ENCODE measurements at places on chromosomes 1 and 21. TPM values are rescaled to one million over a fixed set of nuclear protein-coding genes. Genes with fewer than 3 reads are reported as not detected.

The EBNA1BP2 gene
- 41.1 TPM for total RNA-seq

The LBR gene
- total RNA-seq = 178 TPM

- no peak for DNase-seq
- H3K36me3 ChIP-seq = no peaks in the 10 kb centered on the region
- no peaks in the 10 kb centered on the region for H3K27me3 ChIP-seq
- H3K27ac ChIP-seq = no peak overlapping the region
- no peak overlapping the region for H3K4me3 ChIP-seq
These were observed 28.4 kb downstream of the TRIM45 start for GRCh38 chr1:117093091-117093534.

DNA sequence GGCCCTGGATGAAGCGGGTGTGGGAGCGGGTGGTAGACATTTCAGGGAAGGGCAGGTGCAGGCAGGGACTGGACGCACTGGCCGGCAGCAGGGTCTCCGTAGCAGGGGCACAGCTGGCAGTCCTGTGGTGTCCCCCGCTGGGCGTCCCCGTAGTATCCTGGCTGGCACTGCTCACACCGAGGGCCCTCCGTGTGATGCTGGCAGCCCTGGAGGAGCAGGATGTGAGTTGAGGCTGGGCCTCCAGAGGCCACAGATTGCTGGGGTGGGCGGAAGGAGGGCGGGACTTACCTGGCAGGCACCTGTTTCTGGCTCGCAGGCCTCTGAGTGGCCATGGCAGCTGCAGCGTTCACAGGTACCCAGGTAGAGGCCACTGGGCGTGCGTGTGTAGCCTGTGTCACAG, 62.3 kb downstream of the LDLRAD2 start:
- H3K36me3 ChIP-seq = peaks cover 38% of the 10 kb centered on the region
- H3K4me3 ChIP-seq = no peak overlapping the region
- H3K27me3 ChIP-seq = peaks cover 8% of the 10 kb centered on the region
- H3K27ac ChIP-seq = no peak overlapping the region
- no peak for DNase-seq

The FCRL2 gene
- not detected for total RNA-seq

The RNU1-3 gene
- 3,428 TPM for total RNA-seq

- peaks cover 73% of the 10 kb centered on the region for H3K36me3 ChIP-seq
- H3K4me3 ChIP-seq = peak overlapping the region; percentile 51
- H3K27ac ChIP-seq = no peak overlapping the region
- peaks cover 16% of the 10 kb centered on the region for H3K4me1 ChIP-seq
These were observed 122.1 kb downstream of the UBR4 start for GRCh38 chr1:19087737-19088594.

The SYDE2 gene
- total RNA-seq = 4.2 TPM

The SYCP1 gene
- not detected for total RNA-seq

The OPTC gene
- total RNA-seq = 0.36 TPM

DNA sequence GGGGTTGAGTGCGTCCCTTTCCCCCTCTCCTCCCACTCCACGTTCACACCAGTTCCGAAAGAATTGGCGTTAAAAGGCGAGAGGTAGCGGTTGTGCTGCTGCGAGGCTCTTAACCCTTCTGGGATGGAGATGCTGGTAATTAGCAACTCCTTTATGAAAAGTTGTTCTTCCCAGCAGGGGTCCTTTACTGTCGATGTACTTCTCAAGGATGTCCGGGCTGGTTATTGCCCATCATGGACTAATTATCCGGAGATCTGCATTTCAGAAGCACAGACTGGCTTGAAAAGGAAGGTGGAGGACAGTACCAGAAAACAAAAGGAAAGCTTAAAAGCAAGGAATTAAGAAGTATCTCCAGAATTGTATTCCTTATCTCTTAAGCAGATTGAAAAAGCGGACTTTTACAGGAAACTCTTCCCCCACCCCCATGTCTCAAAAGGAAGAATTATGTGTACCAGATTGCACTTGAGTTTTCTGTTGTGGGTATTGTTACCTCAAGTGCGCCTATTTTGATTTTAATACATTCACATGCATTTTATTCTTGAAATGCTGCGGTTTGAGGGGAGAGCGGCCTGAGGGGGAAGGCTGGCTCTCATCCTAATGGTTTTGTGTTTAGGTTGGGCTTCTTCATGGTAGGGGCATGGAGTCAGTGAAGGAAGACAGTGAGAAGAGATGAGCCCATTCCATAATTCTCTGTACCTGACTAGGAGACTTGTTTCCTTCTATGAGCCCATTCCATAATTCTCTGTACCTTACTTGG, 1.5 kb downstream of the AK4 start:
- peaks cover 4% of the 10 kb centered on the region for H3K36me3 ChIP-seq
- H3K4me3 ChIP-seq = peak overlapping the region; percentile 92
- H3K27me3 ChIP-seq = peaks cover 24% of the 10 kb centered on the region
- DNase-seq = no peak
- peaks cover 24% of the 10 kb centered on the region for H3K4me1 ChIP-seq
- H3K27ac ChIP-seq = peak overlapping the region; percentile 65

DNA sequence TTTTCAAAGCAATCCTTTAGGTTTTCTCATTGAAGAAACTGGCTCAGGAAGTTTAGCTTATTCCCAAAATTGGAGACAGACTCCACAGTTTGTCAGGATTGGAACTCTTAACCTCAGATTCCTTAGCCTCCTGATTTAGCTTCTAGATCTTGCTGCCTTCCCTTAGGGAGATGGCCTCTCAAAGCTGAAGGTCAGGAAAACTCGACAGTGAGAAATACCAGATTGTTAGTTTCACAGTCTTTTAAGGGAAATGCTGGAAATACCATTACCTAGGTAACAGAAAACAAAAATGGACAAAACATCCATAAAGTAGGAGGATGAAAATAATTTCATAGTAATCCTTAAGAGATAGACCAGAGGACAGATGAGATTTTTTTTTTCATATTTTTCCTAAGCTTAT, 7.8 kb downstream of the RASAL2 start:
- H3K4me3 ChIP-seq = peak overlapping the region; percentile 47
- H3K27ac ChIP-seq = peak overlapping the region; percentile 80
- no peak for DNase-seq
- peaks cover 32% of the 10 kb centered on the region for H3K4me1 ChIP-seq

The REN gene
- not detected for total RNA-seq

GRCh38 chr1:116553386-116554115, 17.3 kb downstream of the CD58 start:
- H3K27ac ChIP-seq = peak overlapping the region; percentile 9
- no peak overlapping the region for H3K4me3 ChIP-seq
- no peak for DNase-seq
- H3K36me3 ChIP-seq = no peaks in the 10 kb centered on the region

The CLDN17 gene
- not detected for total RNA-seq

The CRP gene
- not detected for total RNA-seq

- H3K36me3 ChIP-seq = no peaks in the 10 kb centered on the region
- no peak for DNase-seq
- no peak overlapping the region for H3K4me3 ChIP-seq
- H3K27me3 ChIP-seq = no peaks in the 10 kb centered on the region
- no peaks in the 10 kb centered on the region for H3K4me1 ChIP-seq
These were observed 100.6 kb downstream of the SPAG17 start for GRCh38 chr1:118084400-118084799.

The KIF26B gene
- total RNA-seq = 3.4 TPM

- no peaks in the 10 kb centered on the region for H3K36me3 ChIP-seq
- no peak overlapping the region for H3K4me3 ChIP-seq
- no peaks in the 10 kb centered on the region for H3K4me1 ChIP-seq
- no peak overlapping the region for H3K27ac ChIP-seq
- H3K27me3 ChIP-seq = no peaks in the 10 kb centered on the region
These were observed 20.9 kb downstream of the TTLL7 start for GRCh38 chr1:83978056-83978455.

GRCh38 chr1:58310881-58311280, 235.6 kb downstream of the OMA1 start:
- DNase-seq = no peak
- no peaks in the 10 kb centered on the region for H3K27me3 ChIP-seq
- H3K27ac ChIP-seq = no peak overlapping the region
- H3K36me3 ChIP-seq = no peaks in the 10 kb centered on the region
- H3K4me3 ChIP-seq = no peak overlapping the region

DNA sequence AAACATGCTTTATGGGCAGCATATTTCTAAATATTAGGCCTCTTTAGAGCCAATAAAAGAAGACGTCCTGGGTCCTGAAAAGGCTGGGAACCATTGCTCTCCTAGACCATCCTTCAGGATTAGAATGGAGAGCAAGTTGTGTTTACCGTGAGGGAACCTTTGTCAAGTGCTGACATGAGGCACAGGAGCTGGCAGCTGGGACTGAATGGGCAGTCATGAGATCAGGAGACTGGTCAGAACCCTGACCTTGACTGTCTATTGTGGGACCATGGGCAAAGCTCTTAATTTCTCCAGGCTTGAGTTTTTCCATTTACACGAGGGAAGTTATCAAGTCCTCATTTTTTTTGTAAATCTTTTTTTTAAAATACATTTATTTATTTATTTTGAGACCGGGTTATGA, 5.2 kb downstream of the PFKFB2 start:
- no peak overlapping the region for H3K27ac ChIP-seq
- H3K4me3 ChIP-seq = no peak overlapping the region
- peaks cover 6% of the 10 kb centered on the region for H3K4me1 ChIP-seq
- no peak for DNase-seq

DNA sequence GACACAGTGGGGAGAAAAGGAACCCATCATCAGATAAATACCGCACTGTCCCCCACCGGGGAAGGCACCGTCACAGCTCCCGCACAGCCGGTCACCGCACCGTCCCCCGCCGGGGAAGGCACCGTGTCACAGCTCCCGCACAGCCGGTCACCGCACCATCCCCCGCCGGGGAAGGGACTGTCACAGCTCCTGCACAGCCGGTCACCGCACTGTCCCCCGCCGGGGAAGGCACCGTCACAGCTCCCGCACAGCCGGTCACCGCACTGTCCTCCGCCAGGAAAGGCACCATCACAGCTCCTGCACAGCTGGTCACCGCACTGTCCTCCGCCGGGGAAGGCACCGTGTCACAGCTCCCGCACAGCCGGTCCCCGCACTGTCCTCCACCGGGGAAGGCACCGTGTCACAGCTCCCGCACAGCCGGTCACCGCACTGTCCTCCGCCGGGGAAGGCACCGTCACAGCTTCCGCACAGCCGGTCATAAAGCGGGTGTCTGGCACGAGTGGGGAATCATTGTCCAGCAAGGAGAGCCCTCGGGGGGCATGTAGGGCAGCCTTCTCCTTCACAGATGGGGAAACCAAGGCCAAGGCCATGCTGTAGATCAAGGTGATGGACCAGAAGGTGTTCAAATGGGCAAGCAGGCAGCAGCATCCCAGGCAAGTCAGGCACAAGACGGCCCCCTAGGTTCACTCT, 280.1 kb downstream of the NPHP4 start:
- H3K4me1 ChIP-seq = no peaks in the 10 kb centered on the region
- no peak for DNase-seq
- H3K36me3 ChIP-seq = no peaks in the 10 kb centered on the region
- H3K4me3 ChIP-seq = no peak overlapping the region

DNA sequence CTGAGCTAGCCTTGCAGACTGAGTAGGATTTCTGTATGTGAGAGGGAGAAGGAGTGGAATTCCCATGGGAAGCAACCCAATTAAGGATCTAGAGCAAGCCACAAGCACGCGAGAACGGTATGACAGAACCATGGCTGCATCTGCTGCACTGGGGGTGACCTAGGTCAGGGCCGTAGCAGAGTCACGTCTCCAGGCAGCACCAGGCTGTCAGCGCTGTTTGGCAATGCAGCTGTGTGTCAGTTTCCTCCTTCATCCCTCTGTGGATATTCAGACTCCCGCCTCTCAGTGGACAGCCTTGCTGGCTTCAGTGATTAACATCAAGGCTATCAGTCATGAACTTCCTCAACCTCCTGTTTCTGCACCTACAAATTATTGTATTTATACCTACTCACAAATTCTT, 118.1 kb upstream of the PPP2R5A start:
- no peak overlapping the region for H3K4me3 ChIP-seq
- H3K27ac ChIP-seq = no peak overlapping the region
- no peaks in the 10 kb centered on the region for H3K36me3 ChIP-seq
- peaks cover 1% of the 10 kb centered on the region for H3K27me3 ChIP-seq
- DNase-seq = no peak

The NR1I3 gene
- total RNA-seq = not detected

- H3K4me1 ChIP-seq = peaks cover 3% of the 10 kb centered on the region
- H3K27ac ChIP-seq = no peak overlapping the region
- no peaks in the 10 kb centered on the region for H3K36me3 ChIP-seq
These were observed 711 bp upstream of the ZNF648 start for GRCh38 chr1:182062223-182062622.

The KLF17 gene
- total RNA-seq = 0.23 TPM

DNA sequence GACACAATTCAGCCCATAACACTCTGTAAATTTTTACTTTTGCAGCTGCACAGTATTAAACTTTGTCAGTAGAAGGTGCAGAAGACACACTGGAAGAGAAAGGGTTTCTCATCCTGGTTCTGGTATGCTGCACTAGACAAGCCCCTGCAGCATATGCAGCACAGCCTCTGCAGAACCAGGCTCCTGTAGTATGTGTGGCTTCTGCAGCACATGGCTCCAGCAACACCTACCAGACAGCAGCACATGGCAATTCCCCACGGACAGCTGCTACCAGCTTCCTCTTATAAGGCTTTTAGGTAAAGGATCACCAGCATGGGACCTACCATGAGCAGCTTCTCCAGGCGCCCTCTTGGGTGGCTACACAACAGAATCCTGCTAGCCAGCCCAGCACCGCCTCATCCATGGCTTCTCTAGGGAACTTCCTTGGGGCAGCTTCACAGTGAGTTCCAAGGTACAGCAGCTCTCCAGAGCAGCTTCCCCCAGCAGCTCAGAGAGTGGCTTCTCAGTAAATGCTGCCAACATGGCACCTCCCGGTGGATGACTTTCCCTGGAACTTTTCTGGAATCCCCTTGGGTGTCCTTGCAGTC, 534.4 kb upstream of the CXADR start:
- H3K4me1 ChIP-seq = peaks cover 11% of the 10 kb centered on the region
- H3K27me3 ChIP-seq = no peaks in the 10 kb centered on the region
- no peak for DNase-seq
- no peak overlapping the region for H3K4me3 ChIP-seq
- H3K27ac ChIP-seq = no peak overlapping the region
- H3K36me3 ChIP-seq = no peaks in the 10 kb centered on the region

DNA sequence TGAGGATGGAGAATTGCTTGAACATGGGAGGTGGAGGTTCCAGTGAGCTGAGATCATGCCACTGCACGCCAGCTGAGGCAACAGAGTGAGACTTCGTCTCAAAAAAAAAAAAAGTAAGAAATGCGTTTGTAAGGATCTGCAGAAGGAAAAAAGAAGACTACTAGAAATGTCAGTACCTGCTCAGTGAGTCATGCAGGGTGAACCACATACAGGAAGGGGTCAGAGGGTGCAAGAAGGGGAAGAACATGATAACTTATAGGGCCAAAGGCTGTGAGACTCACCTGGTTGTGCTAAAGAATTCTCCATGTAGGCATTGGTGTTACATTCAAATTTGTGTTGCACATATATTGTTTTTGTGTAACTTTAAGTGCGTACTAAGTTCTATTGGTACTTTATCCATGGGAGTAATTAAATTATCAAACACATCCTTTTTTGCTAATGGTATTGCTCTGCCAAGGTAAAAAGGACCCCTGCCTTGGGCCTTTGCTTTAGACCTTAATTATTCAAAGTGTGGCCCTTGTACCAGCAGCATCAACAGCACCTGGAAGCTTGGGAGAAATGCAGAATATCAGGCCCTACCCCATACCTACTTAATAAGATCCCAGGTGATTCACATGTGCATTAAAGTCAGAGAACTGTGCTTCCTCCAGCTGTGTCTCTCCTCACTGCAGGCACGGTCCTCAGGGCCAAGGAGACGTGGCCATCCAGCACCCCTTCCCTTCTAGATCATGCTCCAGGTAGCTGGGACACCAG, 96.4 kb upstream of the PPP2R5A start:
- H3K27ac ChIP-seq = no peak overlapping the region
- H3K36me3 ChIP-seq = no peaks in the 10 kb centered on the region
- no peak overlapping the region for H3K4me3 ChIP-seq
- H3K27me3 ChIP-seq = peaks cover 2% of the 10 kb centered on the region
- peaks cover 25% of the 10 kb centered on the region for H3K4me1 ChIP-seq
- DNase-seq = no peak

GRCh38 chr1:15186846-15187151, 33.3 kb downstream of the TMEM51 start:
- no peak overlapping the region for H3K4me3 ChIP-seq
- no peaks in the 10 kb centered on the region for H3K36me3 ChIP-seq
- H3K27ac ChIP-seq = no peak overlapping the region
- no peak for DNase-seq

Data from endothelial cell (in vitro differentiated cells).